DMS53 (cell line): ENCODE measurements at places on chromosomes 4 and X.

- DNase-seq: no peak
Observed at GRCh38 chr4:92237559-92237958, 66.2 kb upstream of the GRID2 start.

DNA sequence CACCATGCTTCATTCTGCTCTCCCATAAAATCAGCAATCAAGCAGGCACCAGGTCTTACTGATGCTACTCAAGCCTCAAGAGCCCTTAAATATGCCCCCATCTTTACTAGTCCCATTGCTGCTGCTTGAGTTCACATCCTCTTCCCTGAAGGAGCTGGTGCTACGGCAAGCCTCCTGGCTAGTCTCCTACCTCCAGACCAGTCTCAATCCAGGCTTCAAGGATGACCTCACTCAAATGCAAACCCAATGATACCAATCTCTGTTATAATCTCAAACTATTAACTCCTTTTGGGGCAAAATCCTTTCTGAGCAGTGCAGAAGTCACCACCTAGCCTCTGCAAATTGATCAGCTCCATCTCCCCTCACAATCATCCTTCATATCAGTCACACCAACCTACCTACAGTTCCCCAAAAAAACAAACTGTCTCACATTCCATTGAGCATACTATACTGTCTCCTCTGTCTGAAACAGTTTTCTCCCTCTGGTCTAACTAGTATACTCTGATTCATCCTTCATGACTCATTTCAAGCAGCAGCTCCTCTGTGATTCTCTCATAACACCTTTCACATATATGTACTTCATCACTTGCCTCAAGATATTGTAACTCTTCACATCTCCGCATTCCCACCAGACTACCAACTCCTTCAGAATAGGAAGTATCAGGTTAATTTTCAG, 30.0 kb downstream of the PAPSS1 start:
- DNase-seq: no peak

DNA sequence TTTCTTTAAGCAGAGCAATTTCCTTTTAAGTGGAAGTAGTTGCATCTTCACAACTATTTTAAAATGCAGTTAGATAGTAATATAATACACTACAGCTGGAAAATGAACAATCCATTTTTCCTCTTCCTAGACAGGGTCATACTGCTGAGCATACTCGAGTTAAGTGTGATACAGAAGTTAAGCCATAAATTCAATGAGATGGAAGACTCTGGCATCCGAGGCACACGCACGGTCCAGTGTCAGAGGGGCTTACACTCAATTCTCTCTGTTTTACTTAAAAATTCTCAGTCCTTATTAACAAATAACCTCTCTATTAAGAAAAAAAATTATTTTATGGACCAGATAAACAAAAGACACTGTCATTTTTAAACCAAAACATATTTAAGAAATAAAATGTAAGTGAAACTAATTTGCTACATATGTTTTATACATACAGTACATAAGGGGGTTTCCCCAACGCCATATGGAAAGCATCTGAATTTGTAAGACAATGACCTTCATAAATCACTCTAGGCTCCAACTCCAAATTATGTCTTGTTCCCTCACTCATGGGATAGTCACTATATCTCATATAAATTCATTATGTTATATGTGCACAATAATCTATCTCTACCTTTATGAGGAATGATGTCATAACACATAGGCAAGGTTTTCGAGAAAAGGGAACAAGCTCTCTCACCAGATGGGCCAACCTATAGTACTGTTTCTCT, 315.3 kb downstream of the PAPSS1 start:
- no peak for DNase-seq

DNA sequence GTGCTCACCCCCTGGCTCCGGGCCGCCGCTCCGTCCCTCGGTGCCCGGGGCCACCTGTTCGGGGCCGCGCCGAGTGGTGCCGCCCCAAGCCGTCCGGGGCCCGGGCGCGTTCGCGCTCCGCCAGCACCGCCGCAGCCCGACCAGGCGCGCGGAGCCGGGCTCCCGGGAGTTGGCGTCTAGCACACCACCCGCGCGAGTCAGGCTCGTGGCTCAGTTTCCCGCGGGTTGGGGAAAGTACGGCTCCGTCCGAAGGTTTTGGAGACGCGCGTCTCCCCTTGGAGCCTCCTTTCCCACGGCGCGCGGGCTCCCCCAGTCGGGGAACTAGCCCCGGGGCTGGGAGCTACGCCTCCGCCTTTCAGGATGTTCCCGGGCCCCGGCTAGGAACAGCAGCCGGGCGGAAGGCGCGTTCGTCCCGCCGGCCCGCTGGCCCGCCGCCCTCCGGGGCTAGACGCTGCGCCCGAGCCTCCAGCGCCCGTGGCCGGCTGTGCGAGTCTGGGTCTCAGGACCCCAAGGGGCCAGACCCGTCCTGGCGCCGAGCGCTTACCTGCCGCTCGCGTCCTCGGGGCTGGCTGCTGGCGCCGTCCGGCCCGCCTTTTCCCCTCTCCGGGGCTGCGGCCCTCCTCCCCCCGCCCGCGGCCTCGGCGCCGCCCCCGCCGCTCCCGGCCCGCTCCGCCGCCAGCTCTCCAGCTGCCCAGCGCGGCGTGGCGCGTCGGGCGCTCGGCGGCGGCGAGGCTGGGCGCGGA, at the start of gene ADGRG2:
TSS of gene ADGRG2 (minus strand) at position 571 of the 743 bp plus-strand sequence. CDS start 53,634 bp downstream, outside the sequence.
- DNase-seq: peak; percentile 73

GRCh38 chrX:119880552-119881437, 9.2 kb downstream of the NDUFA1 start:
- DNase-seq: peak; percentile 84

DNA sequence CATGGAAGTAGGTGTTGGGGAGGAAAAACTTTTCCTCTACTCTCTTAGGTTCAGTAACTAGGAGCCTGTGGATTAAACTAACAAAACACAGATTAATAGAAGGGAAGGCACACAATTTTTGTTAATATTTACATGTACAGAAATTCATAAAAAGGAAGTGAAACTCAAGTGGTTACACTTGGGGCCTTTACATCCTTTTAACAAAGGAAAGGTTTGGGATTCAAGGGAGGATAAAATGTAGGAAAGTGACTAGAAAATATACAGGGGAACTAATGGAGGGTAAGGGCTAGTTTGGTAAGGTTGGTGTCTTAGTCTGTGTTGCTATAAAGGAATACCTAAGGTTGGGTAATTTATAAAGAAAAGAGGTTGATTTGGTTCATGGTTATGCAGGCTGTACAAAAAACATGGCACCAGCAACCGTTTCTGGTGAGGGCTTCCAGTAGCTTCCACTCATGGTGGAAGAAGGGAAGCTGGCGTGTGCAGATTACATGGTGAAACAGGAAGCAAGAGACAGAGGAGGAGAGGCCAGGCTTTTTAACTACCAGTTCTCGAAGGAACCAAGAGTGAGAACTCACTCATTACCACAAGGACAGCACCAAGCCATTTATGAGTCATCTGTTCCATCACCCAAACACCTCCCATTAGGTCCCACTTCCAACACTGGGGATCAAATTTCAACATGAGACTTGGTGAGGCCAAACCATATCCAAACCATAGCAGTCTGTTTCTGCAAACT, 124.4 kb downstream of the CHRDL1 start:
- DNase-seq: peak; percentile 34

DNA sequence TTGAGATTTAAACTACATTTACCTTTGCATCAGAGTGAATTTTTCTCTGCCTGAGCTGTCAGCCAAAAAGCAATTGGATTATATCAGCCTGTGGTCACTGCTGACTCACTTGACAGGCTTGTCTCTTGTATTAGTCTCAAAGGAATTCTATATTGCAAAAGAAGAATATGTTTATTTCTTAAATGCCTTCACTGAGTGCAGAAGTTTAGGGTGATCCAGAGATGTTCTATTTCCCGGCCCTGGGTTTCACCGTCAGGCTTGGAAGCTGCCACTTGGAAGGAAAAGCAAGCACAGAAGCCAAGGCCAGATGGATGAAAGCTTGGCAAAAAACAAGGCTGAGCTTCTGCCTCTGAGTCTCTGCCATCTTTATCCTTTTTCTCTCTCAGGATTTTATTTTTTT, 80.9 kb downstream of the FAM114A1 start:
- DNase-seq: no peak
